ENCODE measurements at places on chromosomes 3 and 15.

DNA sequence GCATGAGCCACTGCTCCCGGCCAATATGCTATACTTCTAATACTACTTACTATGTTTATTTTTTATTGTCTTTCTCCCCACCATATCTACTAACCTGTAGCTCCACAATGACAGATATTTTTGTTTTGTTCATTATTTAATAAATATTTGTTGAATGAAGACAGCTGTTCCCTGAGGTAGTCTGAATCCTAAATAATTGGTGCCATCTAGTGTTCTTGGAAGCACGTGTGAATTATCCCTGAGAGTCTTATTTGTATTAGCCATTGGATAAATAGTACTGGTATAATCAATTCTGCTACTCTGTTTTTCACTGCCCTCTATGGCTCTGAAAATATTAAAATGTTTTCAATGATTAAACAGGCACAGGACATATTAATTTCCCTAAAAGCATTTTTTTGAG is 5.6 kb upstream of the APPL1 start:
- DNase-seq, result no peak

DNA sequence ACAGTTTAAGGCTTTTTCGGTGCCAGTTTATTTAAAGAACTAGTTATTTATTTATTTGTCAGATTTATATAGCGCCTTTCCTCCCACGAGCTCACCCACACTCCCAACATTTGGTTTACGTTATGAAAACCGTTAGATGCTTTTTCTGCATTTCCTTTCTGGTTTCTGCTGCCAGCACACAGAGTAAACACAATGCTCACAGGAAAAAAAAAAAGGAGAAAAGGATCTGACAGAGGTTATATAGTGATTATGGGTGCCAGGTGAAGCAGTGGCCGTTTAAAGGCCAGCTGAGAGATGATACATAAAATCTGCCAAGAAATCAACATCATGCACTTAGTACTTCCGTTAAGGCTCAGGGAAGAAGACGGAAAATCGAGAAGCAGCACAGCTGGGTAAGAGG is 37.9 kb downstream of the ETV5 start:
- DNase-seq, result no peak

DNA sequence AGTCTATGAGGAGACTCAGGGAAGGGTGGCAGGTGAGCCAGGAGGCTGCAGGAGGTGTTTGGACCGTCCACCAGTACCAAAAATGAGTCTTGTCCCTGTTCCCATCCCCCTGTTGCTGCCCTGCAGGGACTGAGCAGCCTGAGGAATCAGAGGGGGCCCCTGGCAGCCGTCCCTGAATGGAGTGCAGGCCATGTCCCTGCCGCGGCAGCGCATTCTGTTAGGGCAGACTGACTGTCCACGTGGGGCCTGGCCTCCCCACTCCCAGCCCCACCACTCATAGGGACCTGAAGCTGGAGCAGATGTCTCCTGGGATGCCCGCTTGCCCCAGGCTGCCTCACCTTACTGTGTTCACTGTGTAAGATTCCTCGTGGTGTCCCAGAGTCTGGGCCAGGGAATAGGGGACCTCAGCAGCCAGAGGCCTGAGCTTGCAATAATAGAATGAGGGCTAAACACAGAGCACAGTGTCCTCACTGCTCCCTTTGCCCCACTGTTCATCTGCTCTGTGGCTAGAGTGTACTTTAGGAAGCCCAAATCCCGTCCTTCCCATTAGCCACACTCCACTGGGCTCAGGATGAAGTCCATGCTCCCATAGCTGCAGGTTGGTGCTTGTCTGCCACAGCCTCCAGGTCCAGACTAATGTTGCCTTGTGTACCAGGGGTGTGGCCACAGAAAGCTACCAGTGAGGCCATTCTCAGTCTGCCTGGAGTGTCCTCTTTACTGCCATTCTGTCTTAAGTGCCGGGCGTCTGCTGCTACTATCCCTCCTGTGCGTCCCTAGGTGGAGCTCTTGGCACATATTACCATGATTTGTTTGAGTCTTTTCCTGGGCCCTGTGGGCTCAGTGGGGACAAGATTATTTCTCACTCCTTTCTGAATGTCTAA is 63.2 kb downstream of the HCN4 start:
- DNase-seq, result peak; percentile 32

- DNase-seq, result no peak
Observed at GRCh38 chr15:69511716-69512340, 59.2 kb downstream of the RPLP1 start.

GRCh38 chr3:127781411-127782001 is 40.8 kb downstream of the MGLL start:
- DNase-seq, result no peak

GRCh38 chr3:25724948-25725645 is 58.1 kb downstream of the NGLY1 start:
- no peak for DNase-seq

- DNase-seq, result no peak
Observed at GRCh38 chr3:29067007-29067406, 213.9 kb upstream of the RBMS3 start.

- DNase-seq, result no peak
Observed at GRCh38 chr15:43893956-43894355, 67.2 kb downstream of the WDR76 start.

DNA sequence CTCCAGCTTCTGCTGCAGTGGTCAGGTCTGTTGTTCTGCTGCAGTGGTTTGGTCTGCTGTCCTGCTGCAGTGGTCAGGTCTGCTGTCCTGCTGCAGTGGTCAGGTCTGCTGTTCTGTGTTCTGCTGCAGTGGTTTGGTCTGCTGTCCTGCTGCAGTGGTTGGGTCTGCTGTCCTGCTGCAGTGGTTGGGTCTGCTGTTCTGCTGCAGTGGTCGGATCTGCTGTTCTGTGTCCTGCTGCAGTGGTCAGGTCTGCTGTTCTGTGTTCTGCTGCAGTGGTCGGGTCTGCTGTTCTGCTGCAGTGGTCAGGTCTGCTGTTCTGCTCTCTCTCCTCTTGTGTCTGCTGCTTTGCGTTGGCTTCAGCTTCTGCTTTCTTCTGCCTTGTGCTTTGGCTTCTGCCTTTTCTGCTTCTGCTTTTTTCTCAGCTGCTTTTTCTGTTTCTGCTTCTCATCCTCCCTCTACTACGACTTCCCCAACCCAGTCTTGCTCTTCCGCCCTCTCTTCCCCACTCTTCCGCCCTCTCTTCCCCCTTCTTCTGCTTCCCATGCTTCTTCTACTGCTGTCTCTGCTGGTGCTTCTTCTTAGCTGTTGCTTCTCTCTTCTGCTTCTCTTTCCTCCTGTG is 50.7 kb downstream of the FAM43A start:
- no peak for DNase-seq

GRCh38 chr3:38554127-38554827 is 58.1 kb downstream of the EXOG start:
- no peak for DNase-seq

DNA sequence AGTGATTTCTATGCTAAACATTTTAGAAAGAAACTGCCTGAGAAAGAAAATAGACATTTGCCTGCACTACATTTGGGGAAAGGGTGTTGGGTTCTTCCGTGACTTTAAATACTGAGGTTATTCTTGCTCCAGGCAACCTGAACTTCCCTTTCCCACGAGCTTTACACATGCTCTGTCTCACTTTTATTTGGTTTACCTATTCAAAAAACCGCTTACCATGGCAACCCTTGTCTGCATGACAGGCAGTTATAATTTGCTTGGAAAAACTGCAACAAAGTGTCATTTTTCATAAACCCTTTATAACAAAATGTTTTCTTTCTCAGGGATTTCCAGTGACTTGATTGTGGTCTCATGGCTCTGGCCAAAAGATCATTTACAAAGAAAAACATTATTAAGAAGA is 416.3 kb upstream of the MEIS2 start:
- no peak for DNase-seq

- no peak for DNase-seq
Observed at GRCh38 chr15:39602143-39602542, 21.3 kb downstream of the THBS1 start.

DNA sequence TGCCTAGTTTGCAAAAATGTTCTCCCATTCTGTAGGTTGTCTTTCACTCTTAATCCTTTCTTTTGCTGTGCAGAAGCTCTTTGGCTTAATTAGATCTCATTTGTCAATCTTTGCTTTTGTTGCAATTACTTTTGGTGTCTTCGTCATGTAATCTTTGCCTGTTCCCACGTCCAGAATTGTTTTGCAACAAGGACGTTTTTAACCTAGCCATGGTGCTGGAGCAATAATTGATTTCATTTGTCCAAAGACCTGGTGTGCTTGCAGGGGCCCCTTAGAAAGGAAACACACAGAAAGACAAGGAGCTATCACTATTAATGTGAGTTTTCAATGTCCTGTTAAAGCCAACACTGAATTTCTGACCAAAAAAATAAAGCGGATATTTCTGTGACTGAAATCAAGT is 89.1 kb upstream of the GALNT15 start:
- DNase-seq, result no peak

DNA sequence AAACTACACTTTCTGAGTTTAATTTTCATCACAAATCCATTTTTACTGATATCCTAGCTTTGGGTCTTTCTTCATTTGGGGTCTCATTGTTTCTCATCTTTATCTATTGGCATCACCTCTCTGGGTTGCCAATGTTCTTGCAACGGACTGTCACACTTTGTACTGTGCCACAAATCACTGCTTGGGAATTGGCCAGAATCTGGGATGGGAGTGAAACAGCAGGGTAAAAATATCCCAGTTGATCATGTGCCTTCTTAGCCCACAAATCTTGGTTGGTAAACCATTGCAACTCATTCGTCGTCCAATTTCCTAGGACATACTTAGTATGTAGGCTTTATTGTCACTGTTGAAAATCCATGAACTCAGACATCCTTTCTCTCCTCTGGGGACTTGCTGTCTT is 698.5 kb downstream of the OTOL1 start:
- DNase-seq, result no peak

DNA sequence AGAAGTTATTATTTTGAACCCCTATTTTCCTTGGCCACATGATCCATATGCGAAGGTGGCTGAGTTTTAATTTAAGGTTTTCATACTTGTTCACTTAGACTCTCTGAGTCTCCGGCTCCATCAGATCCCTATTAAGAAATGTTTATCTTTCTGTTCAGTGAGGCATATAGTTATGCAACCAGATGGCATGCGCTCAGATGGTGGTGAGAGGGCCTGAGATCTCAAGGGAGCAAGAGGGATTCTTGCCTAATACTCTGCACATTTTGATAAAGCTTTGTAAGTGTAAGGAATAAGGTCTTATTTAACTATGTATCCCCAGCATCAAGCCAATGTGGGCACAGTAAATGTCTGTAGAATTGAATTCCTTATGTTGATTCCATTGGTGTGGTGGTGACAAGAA is 78.9 kb upstream of the DPH6 start:
- DNase-seq, result no peak

GRCh38 chr3:187051724-187052366 is 87.5 kb downstream of the RPL39L start:
- DNase-seq, result no peak

GRCh38 chr3:135558150-135558783 is 407.3 kb upstream of the PPP2R3A start:
- DNase-seq, result no peak

DNA sequence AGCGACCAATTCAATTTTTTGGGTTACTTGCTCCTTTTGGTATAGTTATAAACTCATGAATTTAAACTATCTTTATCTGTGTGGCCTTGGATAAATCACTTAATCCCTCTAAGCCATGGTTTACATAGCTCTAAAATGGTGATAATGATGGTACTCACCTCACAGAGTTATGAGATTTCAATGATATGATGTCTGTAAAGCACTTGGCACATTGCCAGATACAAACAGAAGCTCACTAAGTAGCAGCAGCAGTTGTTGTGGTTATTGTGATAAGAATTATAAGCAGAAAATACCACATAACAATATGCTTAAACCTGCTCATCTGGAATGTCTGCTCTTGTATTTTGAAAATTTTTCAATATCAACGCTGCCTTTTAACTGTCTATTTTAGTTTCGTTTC is 185.1 kb upstream of the SNTN start:
- DNase-seq, result no peak

DNA sequence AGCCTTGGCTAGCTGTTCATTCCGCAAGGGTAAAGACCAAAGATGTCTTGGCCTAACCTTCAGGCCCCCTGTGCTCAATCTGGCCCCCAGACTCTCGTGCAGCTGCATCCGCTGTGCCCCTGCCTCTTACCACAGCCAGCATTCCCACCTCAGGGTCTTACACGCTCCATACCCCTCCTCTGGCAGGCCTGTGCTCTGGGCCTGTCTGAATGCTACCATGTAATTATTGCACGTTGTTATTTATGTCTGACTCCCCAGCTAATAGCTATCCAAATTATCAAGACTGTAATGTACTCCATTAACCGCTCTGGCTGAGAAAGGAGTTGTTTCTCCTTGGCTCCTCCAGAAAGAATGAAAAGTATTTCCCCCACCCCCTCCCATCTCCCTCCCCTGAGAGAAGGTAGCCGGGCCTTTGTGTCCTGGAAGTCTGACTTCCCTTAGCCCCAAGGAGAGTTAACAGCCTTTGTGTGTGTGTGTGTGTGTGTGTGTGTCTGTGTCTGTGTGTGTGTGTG is 54.5 kb upstream of the UBE2E1 start:
- no peak for DNase-seq

DNA sequence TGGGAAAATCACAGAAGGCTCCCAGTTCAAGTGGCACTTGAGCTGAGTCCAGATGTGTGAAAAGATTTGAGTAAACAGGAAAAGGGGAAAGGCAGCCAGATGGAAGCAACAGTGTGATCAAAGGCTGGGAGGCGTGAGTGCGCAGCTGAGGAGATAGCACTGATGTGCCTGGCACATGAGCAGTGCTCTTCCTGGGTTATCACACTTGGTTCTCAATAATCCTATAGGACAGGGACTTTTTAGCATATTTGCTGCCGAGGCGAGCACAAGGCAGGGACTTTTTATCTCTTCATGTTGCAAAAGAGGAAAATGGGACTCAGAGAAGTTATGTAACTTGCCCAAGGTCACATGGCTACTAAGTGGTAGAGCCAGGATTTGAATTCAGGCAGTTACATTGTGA is 39.6 kb downstream of the CORO2B start:
- DNase-seq, result no peak

DNA sequence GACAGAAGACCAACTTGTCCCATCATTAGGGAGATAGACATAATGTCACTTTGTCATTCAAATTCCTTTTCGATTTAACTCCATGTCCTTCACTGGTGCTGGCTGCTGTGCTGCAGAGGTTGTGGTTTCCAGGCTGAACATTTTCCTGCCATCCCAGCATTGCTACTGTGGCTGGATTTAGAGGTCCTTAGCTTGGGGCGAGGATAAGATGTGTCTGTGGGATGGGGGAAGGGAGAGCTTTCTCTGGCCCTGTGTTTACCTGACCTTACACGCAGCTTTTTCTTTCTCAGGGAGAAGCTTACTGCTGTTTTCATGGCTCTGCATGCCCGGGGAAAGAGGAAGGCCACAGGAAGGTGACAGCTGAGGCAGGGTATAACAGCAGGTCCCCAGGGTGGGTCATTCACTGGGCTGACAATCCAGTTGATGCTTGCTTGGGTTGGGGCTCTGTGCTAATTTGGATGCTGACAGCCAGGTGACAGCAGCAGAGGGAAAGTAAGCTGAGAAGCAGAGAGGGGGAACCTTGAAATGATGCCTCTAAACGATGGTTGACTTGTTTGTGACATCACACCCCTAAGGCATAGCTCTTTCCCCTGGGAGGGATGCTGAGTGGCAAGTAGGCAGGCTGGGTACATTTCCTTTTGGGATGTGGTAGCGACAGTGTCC is 326.9 kb upstream of the CTNNB1 start:
- DNase-seq, result no peak

- no peak for DNase-seq
Observed at GRCh38 chr3:112653881-112654300, 12.9 kb upstream of the CCDC80 start.

GRCh38 chr3:15339786-15340215 is 7.4 kb upstream of the SH3BP5 start:
- no peak for DNase-seq

Measured in CD4-positive, alpha-beta T cell treated with Interleukin-21 for 1 hour (primary cell).